ENCODE measurements at places on chromosomes 2 and 18.

GRCh38 chr18:34884436-34884835 lies 156.8 kb upstream of the MAPRE2 start:
- no peak for ATAC-seq

DNA sequence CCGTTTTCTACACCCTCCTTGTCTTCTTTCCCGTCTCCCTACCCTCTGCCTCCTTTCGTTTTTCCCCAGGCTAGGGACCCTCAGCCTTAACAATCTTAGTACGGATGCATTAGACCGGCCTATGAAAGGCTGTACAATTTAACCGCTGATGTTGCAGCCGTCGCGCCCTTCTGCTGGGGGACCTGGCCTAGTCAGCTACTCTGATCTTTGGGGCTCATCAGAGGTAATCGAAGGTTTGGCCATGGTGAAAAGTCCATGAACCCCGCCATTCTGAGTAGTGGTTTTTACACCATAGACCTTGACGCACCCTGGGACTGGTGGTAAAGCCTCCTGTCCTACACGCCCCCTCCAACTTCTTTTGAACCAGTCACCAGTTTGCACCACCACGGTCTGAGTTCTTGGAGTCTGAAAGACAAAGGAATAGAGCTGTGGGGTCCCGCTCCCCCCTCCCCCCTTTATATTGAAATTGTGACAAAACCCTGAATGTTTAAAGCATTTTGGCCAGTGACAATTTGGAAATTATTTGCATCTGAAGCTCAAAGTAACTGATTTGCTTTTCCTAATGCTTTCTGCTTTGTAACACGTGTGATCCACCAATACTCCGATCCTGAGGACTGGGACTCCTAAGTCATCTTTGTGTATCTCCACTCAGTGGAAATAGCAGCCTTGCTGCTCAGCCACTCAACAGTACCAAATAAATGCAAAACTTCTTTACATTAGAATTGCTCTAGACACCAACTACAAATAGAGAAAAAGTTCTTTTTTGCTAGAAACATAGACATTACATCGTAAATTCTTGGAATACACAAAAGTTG lies 642 bp upstream of the SRSF7 start:
- no peak for ATAC-seq

GRCh38 chr2:141906678-141907077 lies 224.1 kb downstream of the LRP1B start:
- ATAC-seq: no peak

GRCh38 chr2:239190921-239191885 lies 209.6 kb downstream of the HDAC4 start:
- no peak for ATAC-seq

- ATAC-seq: no peak
Observed at GRCh38 chr2:204984518-204984917, 439.2 kb downstream of the PARD3B start.

DNA sequence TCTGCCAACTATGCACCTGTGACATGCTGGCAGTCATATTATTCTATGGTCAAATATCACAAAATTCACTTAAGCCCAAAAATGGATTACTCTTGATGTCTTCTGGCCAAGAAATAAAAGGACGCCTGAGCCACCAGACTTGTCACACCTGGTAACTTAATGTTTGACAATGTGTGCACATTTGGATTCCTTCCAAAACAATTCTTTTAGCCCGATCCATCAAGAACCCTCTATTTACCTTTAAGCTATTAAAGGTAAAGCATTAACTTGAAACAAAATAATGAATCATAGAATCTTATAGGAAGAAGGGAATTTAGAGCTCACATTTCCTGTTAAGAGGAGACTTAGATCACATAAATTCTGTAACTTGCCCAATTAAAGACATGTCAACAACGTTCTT lies 46.5 kb upstream of the NFU1 start:
- ATAC-seq: no peak

DNA sequence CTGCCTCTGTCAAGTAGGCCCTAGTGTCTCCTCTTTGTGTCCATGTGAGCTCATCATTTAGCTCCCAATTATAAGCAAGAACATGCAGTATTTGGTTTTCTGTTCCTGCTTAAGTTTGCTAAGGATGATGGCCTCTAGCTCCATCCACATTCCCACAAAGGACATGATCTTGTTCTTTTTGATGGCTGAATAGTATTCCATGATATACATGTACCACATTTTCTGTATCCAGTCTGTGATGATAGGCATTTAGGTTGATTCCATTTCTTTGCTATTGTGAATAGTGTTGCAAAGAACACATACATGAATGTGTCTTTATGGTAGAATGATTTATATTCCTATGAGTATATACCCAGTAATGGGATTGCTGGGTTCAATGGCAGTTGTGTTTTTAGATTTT lies 263.2 kb downstream of the PARD3B start:
- no peak for ATAC-seq

All from stimulated activated memory B cell treated with anti-CD40 and anti-IgM and Interleukin-4, amounts not matched to agents 10 μg/mL and 1 μg/mL and 100 μg/mL, for 72 hours (primary cell).